Pancreas (tissue), 10 donors: ENCODE measurements at places on chromosomes 2 and 18. TPM values are rescaled to one million over a fixed set of nuclear protein-coding genes. Genes with fewer than 3 reads are reported as not detected.

The IL1R2 gene
- polyA plus RNA-seq = 1.9 TPM

The PTPN2 gene
- 22.8 TPM for polyA plus RNA-seq

The PMAIP1 gene
- 0.87 TPM for polyA plus RNA-seq

The CRYBA2 gene
- polyA plus RNA-seq = 66.3 TPM

The AMMECR1L gene
- 6.3 TPM for polyA plus RNA-seq

The INSIG2 gene
- polyA plus RNA-seq = 15.6 TPM

The SLC25A52 gene
- polyA plus RNA-seq = not detected

The ZFP36L2 gene
- polyA plus RNA-seq = 44.4 TPM

The ANKRD30BL gene
- polyA plus RNA-seq = 0.11 TPM

The PCARE gene
- 0.05 TPM for polyA plus RNA-seq

The FOXI3 gene
- polyA plus RNA-seq = not detected

The ADRA2B gene
- polyA plus RNA-seq = 1.5 TPM

The L3MBTL4 gene
- 2.7 TPM for polyA plus RNA-seq

The SDC1 gene
- polyA plus RNA-seq = 20.6 TPM

The DYSF gene
- 3.5 TPM for polyA plus RNA-seq

The VWA3B gene
- polyA plus RNA-seq = 0.07 TPM

The SP140 gene
- polyA plus RNA-seq = 0.65 TPM

The AMER3 gene
- 0.99 TPM for polyA plus RNA-seq

The TYMS gene
- polyA plus RNA-seq = 1.3 TPM

- no peak for DNase-seq
Observed at GRCh38 chr18:78632111-78632541, 347.5 kb upstream of the SALL3 start.

DNA sequence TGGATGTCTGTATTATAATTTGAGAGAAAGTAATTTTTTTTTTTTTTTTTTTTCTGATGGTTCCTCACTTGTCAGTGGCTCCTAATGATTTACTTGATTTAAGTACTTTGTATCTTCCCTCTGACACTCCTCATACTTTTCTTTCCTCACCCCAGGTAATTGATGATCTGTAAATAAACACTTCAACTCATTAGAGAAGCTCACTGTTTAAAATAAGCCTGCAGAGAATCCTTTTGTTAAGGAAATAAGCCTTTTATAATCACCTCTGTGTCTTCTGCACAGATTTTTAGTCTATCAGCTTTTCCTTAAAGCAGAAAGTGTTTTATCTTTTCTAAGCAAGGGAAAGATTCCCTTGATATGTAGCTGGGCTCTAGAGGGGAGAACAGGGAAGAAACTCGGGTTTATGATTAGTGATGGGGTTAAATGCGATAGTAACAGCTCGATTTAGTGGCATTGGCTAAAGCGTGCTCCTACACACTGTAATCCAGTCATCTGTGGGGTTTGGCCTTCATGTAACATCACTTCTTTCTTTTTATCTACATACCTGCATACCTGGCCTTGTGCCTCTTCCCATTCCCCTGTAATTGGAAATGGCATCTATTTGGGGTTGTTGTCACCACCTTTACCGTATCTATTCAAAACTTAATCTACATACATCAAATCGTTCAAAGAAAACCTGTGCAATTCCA lies 60.1 kb upstream of the LRRTM1 start:
- no peak for DNase-seq

DNA sequence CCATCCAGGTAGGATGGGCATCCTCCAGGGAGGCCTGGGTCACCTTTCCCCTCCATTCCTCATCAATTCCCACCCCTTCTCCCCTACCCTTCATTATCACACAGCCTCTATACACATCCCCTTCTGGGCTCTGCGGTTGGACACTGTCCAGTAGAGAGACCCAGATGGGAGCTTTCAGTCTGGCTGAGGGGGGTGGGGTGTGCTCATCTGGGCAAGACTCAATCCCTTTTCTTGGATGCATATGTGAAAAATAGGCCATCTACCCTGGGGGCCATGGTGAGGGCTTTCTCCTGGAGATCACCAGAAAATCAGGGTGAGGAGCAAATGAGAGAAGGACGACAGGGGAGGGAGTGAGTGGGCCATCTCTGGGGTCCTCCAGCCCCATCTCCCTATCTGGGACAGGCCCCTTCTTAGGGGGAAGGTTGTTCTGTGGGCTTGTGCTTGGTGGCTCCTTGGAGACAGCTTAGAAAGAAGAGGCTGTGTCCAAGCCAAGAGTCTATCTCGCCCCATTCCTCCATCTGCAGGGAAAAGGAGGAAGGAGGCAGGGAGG lies 160.1 kb downstream of the DYSF start:
- peak; percentile 1 for DNase-seq

GRCh38 chr2:190454795-190455194 lies 46.6 kb downstream of the MFSD6 start:
- no peak for DNase-seq

- no peak for DNase-seq
Observed at GRCh38 chr18:9410515-9410914, 64.8 kb upstream of the RALBP1 start.

- DNase-seq = no peak
Observed at GRCh38 chr2:46735108-46735691, 180.4 kb downstream of the MCFD2 start.

GRCh38 chr18:7317804-7318231 lies 86.9 kb downstream of the LRRC30 start:
- DNase-seq = no peak

- DNase-seq = no peak
Observed at GRCh38 chr2:33145459-33145858, 198.7 kb downstream of the LTBP1 start.

DNA sequence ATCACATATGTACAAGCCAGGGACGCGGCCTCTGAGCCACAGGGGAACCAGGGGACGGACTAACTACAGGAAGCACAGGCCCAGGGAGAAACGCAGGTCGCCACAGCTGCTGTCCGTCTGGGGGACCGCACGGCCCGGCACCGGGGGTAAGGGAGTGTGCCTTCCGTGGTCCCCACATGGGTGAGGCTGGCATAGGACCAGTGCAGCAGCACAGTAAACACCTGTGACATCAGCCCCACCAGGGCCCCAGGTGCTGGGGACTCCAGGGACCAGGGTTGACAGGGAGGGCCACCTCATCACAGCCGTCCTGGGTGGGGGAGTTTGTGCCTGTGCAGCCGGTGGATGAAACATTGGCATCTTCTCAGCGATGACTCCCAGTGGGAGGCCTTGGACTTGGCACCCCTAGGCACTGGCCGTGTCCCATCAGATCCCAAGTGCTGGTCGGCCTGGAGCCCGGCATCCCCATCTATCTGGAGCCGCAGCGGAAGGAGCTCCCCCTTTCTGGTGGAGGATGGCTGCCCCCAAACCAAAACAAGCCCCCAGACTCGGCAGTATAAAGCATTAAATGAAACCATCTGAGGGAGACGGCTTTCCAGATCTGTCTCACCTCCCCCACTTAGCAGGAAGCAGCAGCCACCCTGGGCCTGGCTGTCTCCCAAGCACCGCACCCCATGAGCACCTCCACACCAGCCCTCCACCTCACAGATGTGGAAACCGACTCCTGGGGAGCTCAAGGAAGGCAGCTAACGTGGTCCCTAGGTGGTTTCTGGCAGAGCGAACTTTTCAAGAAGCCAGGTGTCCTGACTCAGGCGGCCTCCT lies 22.5 kb downstream of the AQP12A start:
- no peak for DNase-seq

- DNase-seq = no peak
Observed at GRCh38 chr2:170265321-170265720, 87.4 kb downstream of the MYO3B start.

- DNase-seq = no peak
Observed at GRCh38 chr2:138016351-138017087, 52.2 kb downstream of the HNMT start.

- no peak for DNase-seq
Observed at GRCh38 chr2:44275927-44276303, 635 bp downstream of the SLC3A1 start.

- DNase-seq = peak; percentile 74
Observed at GRCh38 chr2:72137498-72138010, 10.1 kb downstream of the CYP26B1 start.

DNA sequence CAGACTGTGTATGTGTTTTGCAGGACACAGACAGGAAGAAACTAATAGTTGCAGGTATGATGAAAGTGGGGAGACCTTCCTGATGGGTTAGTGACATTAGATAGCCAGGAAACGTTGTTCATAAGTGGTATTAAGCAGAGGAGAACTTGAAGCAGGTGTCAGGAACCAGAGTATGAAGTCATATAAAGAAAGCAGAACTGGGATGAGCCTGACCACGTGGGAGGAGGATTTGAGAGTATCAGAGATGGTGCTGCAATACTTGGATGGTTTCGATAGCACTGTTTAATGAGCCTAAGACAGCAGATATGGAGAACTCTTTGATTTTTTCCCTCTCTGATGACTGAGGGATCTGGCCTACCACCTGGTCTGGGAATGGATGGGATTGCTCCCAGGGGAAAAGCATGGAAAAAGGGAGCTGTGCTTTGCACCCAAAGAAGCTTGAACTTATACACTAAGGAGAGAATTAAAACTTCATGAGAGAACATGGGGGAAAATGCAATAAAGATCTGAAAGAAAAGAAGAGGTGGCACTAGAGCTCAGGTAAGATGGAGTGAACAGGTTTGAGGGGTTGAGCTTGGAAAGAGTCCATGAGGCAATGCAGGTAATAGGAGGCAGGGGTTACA lies 226.0 kb upstream of the LRRTM1 start:
- no peak for DNase-seq

GRCh38 chr2:168392024-168392423 lies 64.0 kb upstream of the CERS6 start:
- DNase-seq = no peak

GRCh38 chr2:28435814-28436351 lies 43.2 kb downstream of the FOSL2 start:
- DNase-seq = no peak

DNA sequence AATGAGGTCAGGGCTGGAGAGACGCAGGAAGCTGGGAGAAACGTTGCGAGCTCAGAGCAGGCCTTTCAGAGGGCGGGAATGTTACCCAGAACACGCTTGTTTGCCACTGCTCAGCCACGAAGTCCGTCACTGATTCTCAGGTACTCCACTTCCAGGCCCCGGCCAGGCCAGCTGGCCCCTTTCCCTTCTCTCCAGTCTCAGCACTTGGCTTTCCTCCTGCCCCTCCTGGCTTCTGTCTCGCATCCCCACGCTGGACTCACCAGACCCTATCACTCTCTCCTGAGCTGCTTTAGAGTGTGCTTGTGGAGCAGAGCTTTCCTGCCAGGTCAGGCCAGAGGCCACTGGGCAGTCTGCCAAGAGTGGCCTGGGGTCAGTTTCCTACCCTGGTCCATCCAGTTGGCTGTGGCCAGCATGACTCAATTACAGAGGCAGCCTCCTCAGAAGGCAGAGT lies 151.4 kb downstream of the TWIST2 start:
- no peak for DNase-seq

DNA sequence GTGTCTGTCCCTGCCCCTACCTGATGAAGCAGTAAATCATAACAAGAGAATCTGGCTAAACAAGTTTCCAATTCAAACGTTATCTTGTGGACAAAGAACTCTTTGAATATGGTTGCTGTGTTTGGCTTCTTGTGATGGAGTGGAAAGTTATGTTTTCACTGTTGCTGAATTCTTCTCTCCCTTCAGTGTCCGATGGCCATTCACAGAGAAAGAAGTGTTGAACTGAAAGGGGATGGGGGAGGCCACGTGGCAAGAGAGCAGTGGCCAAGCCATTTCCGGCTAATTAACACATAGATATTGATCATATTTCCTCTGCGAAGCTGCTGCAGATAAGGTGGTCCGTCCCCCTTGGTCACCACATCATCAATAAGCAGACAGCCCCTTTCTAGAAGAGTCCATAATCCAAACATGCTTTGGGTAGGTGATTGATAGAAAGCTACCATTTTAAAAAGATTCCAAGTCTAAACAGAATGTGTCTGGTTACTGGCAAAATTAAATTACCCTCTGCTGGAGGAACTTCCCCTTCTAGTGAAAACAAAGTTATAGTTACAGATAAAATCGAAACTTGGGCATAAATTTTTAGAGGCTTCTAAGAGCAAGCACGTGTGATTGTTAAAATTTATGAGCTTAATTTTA lies 36.9 kb upstream of the FZD7 start:
- no peak for DNase-seq

- no peak for DNase-seq
Observed at GRCh38 chr2:233844836-233845235, 9.5 kb downstream of the HJURP start.

- peak; percentile 74 for DNase-seq
Observed at GRCh38 chr2:64114063-64114911, 29.9 kb downstream of the PELI1 start.

- DNase-seq = no peak
Observed at GRCh38 chr18:62371436-62371835, 46.3 kb downstream of the TNFRSF11A start.
